Body of pancreas (tissue), 4 donors: ENCODE measurements at places on chromosomes 12 and 14. TPM values are rescaled to one million over a fixed set of nuclear protein-coding genes. Genes with fewer than 3 reads are reported as not detected.

The PLEKHD1 gene
- total RNA-seq = 2.0 TPM

The WDHD1 gene
- 0.66 TPM for total RNA-seq

The PDE3A gene
- 28.3 TPM for total RNA-seq

- DNase-seq = no peak
Measured at GRCh38 chr14:73935666-73936065, 14.2 kb downstream of the FAM161B start.

GRCh38 chr12:105334582-105334981 is 4.1 kb downstream of the C12orf75 start:
- DNase-seq = no peak

- DNase-seq = no peak
Measured at GRCh38 chr12:55515696-55516095, 23.5 kb downstream of the OR6C68 start.

DNA sequence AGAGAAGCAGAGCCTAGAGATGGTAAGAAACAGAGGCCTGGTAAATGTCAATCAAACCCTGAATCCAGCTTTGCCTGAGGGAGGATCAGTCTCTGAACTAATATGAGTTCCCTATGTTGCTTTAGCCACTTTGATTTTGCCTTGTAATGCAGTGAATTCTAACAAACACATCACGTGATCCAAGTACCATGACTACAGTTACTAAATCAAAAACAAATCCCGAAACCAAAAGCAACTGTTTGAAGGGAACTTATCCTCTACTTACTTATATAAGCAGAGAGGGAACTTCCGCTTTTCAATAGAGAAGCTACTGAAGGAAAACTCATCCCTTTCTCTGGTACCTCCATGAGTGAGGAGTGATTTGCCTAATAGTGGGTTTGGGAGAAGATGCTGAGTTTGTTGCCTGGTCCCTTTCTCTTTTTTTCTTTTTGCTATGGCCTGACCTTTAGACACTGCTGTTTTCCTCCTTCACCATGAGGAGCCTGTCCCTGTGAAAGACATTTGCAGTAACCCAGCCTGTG is 7.7 kb upstream of the PPTC7 start:
- DNase-seq = no peak

DNA sequence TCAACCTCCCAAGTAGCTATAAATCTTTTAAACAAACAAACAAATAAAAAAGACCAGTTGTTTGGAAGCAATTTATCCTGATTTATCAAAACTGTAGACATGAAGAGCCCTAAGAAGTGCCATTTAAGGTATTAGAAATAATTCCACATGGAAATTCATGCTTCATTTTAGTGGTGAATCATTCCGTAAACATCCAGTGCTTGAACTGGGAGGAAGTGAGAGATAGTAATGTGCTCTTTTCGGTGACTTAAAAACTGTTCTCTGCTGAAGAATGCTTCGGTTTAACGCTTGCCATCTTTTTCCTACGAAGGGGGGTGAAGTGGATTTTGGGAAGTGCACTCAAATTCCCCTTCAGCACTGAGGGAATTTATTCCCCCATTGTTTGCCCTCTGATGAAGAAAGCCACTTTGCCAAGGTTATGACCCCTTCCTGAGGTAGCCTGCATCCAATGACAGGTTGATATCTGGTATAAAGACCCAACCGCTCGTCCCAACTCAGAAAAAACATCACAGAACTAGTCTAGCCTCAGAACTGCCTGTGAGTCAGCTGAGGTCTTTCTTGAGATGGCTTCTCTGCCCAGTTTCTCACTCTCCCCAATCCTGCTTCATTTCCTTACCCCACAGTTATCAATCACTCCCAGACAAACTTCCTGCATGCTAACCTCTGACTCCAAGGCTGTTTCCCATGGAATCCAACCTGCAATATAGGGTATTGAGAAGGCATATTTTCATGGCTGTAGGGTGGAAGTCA is 244.1 kb downstream of the AEBP2 start:
- DNase-seq = no peak
